Sciatic nerve (tissue), 2 donors: ENCODE measurements at places on chromosomes 12 and 14.

DNA sequence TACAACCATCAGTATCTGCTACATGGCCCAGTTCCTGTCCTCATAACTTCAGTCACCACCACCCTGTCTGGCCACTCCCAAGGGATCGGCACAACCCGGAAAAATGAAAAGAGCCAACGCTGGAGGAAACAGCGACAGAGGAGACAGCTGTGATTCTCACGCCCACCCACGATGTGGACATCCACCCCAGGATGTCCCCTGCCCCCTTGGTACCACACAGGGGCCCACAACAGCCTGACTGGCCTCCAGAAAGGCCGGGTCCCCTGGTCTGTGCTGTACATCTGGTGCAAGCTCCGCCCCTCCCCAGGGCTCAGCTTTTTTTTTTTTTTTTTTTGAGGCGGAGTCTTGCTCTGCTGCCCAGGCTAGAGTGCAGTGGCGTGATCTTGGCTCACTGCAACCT lies 12.5 kb downstream of the RPS6KL1 start:
- DNase-seq: no peak

DNA sequence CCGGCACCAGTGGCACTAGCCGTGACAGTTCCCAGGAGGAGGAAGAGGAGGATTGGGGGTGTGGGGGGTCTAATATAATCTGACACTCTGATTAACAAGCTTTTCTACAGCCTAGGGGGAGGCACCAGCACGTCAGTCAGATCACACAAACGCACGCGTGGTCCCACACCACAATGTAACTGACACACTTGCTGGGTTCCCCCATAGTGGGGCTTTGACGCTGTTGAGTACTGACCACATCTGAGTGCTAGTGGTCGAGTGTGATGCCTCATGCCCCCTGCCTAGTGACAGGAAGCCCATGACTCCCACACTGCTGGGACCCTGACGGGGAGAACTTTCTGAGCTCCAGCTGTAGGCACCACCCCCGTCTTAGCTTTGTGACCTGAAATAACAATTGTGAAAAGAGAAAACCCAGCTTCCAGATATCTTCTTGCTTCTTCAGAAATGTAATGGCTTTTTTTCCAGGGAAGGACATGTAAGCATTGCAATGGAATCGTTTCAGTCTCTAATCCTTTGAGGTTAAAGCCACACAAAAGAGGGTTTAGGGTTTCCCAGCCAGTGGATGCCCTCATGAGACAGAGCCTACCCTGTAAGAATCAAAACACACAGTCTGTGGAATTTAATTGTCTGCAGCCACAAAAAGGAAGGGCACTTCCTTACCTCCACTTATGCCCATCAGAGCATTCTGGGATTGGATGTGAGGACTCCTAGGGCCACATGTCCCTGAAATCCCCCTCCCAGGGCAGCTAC lies 183.9 kb downstream of the PIWIL1 start:
- no peak for DNase-seq

DNA sequence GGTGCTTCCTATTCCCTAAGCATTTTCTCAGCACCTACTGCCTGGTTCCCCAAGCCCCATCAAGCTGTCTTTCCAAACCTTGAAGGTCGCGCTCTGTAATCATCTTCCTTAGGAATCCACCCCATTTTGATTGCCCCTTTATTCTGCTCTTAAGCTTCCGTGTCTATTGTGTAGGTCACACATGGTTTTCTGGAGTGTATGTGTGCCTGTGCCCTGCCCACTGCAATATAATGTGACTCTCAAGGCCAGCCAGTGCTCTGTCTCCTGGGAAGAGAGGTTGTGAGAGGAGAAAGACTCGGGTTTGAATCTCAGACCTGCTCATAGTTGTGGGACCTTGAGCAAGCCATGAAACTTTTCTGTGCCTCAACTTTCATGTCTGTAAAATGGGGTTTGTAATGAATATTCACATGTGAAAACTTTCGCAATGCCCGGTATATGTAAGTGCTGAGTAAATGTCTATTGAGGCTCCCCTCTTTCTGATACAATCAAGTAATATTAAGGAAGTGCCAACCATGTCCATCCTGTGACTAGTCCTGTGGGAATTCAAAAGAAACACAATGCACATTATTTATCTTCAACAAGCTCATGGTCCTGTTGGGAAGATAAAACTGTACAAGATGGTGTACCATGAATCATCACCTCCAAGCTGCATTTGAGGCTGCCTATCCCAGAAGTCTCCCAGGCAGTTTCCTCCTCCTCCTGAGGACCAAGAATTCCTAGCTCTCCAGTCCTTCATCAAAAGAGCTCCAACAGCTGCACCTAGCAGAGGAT lies 774 bp upstream of the KRT75 start:
- no peak for DNase-seq

DNA sequence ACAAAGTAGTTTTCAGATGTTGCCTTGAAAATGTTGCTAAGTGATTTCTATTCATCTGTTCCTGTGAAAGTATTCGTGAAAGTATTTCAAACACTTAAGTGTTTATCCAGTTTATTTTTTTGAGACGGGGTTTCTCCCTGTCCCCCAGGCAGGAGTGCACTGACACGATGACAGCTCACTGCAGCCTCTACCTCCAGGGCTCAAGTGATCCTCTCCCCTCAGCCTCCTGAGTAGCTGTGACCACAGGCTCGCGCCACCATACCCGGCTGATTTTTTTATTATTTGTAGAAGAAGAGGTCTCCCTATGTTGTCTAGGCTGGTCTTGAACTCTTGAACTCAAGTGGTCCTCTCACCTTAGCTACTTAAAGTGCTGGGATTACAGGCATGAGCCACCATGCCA lies 1.7 kb downstream of the ZDHHC17 start:
- DNase-seq: no peak

DNA sequence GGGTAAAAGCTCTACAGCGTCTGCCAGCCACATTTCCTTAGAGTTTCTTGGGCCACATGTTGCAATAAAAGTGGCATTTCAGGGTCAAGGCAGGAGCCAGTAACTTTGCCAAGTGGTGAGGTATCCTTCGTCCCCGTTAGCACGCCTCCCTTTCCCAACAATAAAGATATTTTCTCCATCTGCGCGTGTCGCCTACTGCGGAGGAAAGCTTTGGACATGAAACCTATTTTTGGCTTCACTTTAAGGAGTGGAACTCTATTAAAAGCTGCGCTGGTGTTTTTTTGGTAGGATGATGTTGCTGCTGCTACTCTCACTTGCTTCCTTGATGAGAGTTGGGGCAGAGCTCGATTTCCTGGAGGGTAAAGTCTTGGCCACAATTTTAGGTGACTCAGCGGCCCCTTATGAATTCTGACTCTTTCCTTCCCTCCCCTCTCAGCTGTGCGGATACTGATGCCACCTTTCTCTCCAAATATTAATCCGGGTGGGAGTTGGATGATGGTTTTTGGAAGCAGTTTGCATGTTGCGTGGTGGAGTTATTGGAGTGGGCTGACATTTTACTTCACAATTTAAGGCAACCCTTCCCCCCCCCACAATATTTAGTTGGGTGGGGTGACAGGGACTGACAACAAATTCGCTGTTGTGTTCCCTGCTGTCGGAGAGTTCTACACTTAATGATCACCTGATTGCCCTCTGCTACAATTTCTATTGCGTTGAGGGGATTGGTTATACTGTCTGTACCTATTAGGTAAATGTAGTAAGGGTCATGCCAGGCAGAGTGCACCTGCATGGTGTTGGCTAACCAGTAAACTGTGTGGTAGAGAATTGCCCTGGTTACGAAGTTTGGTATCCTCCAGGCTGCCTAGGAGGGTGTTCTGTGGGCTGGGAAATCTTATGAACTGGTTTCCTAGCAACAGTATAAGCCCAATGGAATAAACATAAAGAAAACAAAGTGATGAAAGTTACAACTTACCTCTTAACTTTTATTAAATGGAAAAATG lies 1.1 kb downstream of the CCDC91 start:
- DNase-seq: no peak

- peak; percentile 53 for DNase-seq
Observed at GRCh38 chr14:101087614-101088394, 184.3 kb upstream of the RTL1 start.

GRCh38 chr14:56341766-56342493 lies 223.7 kb downstream of the PELI2 start:
- no peak for DNase-seq

GRCh38 chr14:84961637-84962036 lies 568.3 kb upstream of the FLRT2 start:
- no peak for DNase-seq

GRCh38 chr12:54286042-54287030 lies 5.8 kb downstream of the HNRNPA1 start:
- no peak for DNase-seq

- DNase-seq: no peak
Observed at GRCh38 chr14:100155049-100155621, 4.3 kb downstream of the DEGS2 start.

- DNase-seq: no peak
Observed at GRCh38 chr12:43937947-43938346, 102.1 kb downstream of the TMEM117 start.

- no peak for DNase-seq
Observed at GRCh38 chr14:24092505-24093206, 1.5 kb upstream of the PCK2 start.

DNA sequence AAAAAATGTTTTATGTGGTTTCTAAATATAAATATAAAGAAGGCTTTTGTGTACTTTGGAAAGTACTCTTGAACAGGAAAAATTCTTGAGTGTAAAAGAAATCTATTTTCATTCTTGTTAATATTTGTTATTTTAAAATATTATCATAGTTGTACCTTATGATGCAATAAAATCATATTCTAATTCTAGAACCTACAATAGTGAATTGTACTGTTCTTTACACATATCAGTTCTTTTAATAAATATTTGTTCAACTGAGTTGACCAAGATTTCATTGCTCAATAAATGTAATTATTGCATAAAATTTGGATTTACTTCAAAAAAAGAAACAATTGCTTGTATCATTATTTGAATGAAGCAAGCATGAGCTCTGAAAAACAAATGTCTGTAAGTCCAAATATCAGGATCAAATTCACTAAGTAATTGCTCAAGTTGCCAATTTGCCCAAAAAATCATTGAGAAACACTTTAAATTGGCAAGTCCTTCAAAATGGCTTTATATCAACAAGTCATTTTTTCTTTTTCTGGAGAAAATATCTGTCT lies 191.6 kb upstream of the SLC16A7 start:
- DNase-seq: no peak

DNA sequence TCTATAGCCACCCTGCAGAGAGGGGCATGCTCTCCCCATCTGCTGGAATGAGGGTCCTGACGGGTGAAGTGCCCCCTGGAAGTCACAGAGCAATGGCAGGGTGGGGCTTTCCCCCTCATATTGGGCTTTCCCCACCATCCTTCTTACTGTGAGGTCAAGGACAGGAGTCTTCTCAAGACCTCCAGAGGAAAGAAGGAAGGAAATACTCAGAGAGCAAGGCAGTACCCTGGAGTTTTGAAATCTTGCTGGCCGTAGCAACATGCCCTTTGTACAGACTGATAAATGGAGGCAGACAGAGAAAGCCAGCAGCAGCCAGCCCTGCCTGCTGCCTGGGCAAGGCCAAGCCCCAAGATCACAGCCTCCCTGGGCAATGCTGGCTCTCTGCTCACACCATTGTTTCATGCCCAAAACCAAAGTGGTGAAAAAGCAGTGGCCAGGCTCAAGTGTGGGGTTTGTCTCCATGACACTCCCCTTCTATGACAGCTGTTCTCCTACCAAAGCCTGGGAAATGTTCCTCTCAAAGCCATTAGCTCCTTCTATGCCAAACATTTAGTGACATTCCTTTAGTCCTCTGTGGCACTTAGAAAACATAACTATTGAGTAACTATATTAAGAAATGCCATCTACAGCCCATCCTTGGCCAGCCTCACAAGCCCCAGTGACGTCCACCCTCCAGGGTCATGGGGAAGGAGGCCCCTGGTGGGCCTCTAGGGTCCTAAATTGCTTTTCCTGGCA lies 13.2 kb upstream of the ITPK1 start:
- DNase-seq: no peak

- no peak for DNase-seq
Observed at GRCh38 chr12:131882804-131883520, 11.5 kb upstream of the ULK1 start.

DNA sequence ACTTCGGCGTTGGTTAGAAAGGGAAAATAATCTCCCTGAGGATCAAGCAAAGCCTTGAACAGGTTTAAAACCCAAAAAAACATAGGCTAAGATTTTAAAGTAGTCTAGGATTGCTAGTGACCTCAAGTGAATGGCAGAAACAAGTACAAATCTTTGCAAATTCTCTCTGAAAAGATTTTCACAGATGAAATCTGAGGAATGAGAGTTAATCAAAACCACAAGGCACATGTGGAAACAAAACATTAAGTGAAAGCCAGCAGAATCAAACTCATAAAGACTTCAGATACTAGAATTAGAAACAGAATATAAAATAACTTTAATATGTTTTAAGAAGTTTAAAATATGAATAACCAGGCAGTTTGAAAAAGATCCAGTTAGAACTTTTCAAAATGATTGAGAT lies 52.2 kb upstream of the CFL2 start:
- no peak for DNase-seq

- peak; percentile 62 for DNase-seq
Observed at GRCh38 chr12:105820429-105821125, 318.2 kb downstream of the NUAK1 start.

- no peak for DNase-seq
Observed at GRCh38 chr12:55227643-55228042, 6.8 kb downstream of the OR10A7 start.

- no peak for DNase-seq
Observed at GRCh38 chr14:37246427-37246829, 48.7 kb downstream of the MIPOL1 start.

DNA sequence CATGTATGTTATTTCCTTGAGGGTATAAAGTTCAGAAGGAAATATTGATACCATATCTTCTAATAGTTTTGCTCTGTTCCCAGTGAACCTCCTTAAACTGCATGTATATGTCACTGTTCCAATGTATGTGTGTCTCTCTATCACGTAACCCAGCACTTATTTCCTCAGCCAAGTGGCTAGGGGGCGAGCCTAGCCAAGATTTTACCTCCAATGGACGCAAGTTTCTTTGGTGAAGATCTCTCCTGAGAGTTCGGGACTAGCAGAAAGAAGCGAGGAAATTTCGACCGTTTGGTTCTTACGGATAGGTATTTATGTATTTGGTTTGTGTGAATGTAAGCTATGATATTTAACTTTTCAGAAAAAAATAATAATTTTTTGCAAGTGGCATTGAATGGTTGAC lies 2.5 kb downstream of the SFSWAP start:
- DNase-seq: no peak

GRCh38 chr14:96177766-96178375 lies 26.8 kb upstream of the BDKRB2 start:
- DNase-seq: no peak

DNA sequence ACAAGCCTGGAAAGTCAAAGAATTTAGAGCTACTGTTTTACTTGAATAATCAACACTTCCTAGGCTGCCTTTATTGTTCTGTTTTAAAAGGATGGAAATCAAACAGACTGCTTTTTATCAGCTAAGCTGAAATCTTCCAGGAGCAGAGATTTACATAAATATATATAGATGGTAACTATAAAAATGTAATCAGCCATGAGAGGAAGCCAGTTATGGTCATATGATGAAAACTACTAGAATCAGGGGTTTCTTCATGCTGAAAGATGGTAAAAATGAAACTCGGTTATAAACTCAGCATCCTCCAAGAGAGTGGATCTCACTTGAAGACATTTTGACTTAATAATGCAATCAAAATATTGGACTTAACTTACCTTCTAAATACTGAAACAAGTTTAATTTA lies 413.0 kb downstream of the GXYLT1 start:
- no peak for DNase-seq

GRCh38 chr14:59097681-59098080 lies 90.8 kb upstream of the DAAM1 start:
- DNase-seq: no peak
